ENCODE measurements at places on chromosomes 3 and 15. TPM values are rescaled to one million over a fixed set of nuclear protein-coding genes. Genes with fewer than 3 reads are reported as not detected.

OR5H6 gene
- not detected for total RNA-seq

TUSC2 gene
- 16.2 TPM for total RNA-seq

OXSR1 gene
- total RNA-seq, result 54.9 TPM

GOLGA6B gene
- not detected for total RNA-seq

TGM4 gene
- total RNA-seq, result not detected

PLSCR2 gene
- not detected for total RNA-seq

RASGRF1 gene
- total RNA-seq, result 2.8 TPM

CDCP1 gene
- 0.62 TPM for total RNA-seq

RFTN1 gene
- 6.4 TPM for total RNA-seq
